ENCODE measurements at places on chromosomes 3 and 15.

- DNase-seq, result no peak
These were observed 6.7 kb upstream of the ISLR2 start for GRCh38 chr15:74123658-74124057.

GRCh38 chr3:38576526-38577370, 72.7 kb downstream of the SCN5A start:
- no peak for DNase-seq

- no peak for DNase-seq
These were observed 103.6 kb downstream of the ALDH1A2 start for GRCh38 chr15:57961919-57962318.

DNA sequence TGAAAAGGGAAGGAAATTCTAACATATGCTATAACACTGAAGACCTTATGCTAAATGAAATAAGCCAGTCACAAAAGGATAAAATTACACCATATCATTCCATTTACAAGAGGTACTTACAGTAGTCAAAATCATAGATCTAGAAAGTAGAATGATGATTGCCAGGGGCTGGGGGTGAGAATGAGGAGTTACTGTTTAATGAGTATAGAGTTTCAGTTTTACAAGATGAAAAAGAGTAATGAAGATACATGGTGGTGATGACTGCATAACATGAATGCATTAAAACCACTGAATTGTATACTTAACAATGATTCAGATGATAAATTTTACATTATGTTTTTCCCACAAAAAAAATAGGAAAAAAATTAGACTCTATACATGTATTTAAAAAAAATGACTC, 152.6 kb downstream of the SCAPER start:
- no peak for DNase-seq

- DNase-seq, result peak; percentile 56
These were observed 6.3 kb downstream of the GORASP1 start for GRCh38 chr3:39101022-39101689.

- DNase-seq, result no peak
These were observed 24.1 kb downstream of the PDE8A start for GRCh38 chr15:85005746-85006145.

DNA sequence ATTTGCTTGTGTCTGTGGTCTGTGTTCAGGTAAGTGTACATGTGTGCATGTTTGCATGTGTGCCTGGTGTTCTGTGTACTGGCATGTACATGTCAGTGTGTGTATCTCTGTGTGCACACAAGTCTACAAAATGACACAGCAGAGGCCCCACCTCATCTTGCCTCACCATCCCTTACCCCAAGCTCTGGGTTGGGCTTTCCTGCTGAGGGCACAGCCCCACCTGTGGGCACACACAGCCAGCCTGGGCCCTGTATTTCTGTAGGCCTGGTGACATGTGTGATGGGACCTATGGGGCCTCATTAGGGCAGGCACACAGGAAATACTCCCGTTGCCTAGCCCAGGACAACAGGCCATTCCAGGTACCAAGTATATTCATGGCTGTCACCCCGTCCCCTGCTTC, 13.5 kb downstream of the VIPR1 start:
- DNase-seq, result no peak

GRCh38 chr15:82810890-82811426, 1.5 kb downstream of the WHAMM start:
- DNase-seq, result peak; percentile 72

DNA sequence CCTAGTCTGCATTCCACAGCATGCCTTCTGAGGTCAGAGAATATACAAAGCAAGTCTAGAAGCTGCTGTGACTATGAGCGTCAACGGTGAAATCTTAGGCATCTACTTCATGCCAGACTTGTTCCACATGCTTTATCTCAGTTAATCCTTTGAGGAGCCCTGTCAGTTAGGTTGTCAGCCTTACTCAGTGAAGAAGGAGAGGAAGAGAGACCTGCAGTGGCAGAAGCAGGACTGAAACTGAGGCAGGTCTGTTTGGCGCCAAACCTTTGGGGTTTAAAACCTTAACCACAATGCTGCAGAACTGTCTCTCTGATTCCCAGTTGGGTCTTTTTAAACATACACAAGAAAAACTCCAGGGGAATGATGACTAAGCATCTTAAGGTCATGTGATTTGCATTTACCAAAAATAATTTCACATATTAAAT, 139.0 kb upstream of the LIPC start:
- no peak for DNase-seq

GRCh38 chr15:73599934-73600333, 33.3 kb downstream of the NPTN start:
- no peak for DNase-seq

GRCh38 chr3:57007521-57008460, 52.7 kb upstream of the SPATA12 start:
- DNase-seq, result no peak

GRCh38 chr3:94643400-94643799, 580.5 kb downstream of the NSUN3 start:
- DNase-seq, result no peak

DNA sequence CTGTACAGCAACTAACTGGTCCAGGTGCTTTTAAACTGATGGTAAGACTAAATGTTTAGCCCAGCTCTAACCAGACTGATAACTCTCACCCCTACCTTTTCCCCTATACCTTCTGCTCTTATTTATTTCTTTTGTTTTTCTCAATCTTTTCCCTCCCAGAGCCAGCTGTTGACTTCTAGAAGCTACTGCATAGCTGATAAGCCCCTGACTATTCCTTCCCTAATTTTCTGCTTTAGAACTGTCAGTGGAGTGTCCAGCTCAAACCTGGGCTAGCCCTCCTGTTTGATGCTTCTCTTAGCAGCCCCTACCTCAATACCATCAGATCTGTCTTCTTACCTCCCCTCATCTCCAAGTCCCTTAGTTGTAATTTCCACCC, 20.6 kb downstream of the SLC35G2 start:
- no peak for DNase-seq

DNA sequence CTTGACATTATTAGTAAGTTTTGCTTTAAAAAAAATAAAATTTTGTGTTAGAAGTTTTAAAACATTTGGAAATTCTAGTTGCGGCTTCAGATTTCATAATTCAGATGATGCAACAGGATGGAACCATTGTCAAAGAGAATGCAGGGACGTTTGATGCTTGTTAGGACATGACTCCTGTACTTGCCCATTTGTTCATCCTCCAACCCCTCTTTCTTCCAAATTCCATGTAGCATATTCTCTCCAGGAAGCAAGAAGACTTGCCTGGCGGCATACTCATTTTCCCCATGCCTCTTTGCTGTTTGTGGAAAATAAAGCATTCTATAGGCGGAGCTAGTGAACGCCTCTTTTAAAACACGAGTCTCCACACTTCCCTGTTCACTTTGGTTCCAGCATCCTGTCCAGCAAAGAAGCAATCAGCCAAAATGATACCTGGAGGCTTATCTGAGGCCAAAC, at the start of gene CSTA:
CSTA (plus strand) TSS at position 378 of the 453 bp plus-strand sequence; CDS start at position 423, 45 bp downstream.
- DNase-seq, result no peak

- no peak for DNase-seq
These were observed 567.8 kb downstream of the ZPLD1 start for GRCh38 chr3:103002425-103003176.

DNA sequence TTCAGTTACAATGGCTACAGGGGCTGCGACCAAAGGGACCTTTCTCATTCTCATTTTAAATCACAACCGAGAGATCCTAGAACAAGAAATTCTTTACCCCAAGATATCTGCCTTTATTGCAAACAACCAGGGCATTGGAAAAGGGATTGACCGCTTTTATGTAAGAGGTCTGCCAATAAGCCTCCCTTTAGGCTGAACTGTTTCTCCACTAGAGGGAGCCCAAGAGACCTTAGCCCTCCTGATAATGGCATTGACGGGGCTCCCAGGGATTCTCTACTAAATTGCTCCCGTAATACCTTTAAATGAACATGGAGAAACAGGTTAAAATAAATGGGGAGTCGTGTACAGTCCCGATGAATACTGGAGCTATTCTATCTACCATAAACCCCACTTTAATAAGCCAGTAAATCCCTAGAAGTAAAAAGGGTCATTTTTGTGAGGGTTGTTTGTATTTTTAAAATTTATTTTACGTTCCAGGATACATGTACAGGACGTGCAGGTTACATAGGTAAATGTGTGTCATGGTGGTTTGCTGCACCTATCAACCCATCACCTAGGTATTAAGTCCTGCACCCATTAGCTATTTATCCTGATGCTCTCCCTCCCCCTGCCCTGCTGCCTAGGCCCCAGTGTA, 7.5 kb upstream of the IGSF10 start:
- no peak for DNase-seq

DNA sequence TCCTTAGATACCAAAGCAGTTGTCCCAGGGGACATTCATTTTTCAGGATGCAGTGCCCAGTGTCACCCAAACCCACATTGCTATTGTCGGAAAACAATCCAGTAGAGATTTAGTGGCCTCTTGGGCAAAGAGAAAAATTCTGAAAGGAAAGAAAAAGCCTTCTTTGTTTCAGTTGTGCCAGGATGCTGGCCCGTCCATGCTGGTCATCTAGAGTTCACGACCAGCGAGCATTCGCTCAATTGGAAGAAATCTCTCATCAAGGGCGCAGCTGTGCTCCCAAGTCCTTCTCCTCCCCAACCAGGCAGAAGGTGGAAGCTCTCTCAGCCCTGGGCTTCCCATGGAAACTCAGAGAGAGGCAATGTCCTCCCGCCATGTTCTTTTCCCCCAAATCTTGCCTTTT, 123.7 kb downstream of the MTHFS start:
- DNase-seq, result no peak

DNA sequence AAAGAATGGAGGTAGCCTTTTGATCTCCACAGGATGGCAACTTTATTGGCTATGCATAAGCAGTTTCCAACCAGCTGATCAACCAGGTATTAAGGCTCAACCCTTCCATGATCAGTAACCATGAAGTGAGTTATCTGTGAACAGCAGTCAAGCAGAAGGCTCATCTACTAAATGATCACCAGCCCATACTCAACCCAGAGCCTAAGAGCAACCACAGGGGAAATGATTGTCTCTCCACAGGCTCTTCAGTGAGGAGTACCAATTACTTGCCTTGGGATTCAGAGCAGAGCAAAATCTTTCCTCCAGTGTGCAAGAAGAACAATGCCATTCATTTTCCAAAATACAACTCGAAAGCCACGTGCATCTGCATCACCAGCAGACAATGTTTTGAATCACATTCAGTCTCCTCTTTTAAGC, 754.8 kb downstream of the ROBO1 start:
- no peak for DNase-seq

DNA sequence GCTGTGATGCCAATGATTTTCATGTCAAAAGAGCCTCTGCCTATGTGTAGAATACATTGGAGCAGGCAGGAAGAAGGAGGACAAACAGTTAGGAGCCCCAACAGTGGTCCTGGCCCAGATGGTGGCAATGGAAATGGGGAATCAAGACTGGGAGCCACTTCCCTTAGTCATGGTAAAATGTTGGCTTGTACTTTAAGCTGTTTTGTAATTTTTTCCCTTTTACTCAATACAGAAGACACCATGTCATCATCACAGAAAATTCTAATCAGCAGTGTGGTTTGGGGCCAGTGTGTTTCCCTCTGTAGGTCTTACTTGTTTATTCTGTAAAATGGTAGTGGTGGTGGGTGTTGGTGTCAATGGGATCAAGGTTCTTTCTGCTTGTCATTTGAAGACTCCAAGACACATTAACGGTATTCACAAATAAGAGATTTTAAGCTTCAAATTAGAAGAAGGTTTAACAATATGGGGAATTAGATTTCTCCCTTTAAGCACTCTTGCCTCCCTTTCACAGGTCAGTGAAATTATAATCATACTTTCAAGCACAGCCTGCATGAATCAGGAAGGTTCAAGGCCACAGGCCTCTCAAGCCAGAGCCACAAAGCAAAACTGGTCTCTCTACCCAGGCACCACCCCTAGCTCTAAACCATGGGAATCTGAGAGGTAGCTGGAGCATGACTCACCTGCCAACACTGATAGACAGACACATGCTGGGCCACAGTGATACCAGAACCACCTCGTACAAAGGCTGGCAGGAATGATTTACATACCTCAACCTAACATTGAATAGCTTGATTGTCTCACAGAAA, 24.9 kb downstream of the SIAH2 start:
- DNase-seq, result no peak

DNA sequence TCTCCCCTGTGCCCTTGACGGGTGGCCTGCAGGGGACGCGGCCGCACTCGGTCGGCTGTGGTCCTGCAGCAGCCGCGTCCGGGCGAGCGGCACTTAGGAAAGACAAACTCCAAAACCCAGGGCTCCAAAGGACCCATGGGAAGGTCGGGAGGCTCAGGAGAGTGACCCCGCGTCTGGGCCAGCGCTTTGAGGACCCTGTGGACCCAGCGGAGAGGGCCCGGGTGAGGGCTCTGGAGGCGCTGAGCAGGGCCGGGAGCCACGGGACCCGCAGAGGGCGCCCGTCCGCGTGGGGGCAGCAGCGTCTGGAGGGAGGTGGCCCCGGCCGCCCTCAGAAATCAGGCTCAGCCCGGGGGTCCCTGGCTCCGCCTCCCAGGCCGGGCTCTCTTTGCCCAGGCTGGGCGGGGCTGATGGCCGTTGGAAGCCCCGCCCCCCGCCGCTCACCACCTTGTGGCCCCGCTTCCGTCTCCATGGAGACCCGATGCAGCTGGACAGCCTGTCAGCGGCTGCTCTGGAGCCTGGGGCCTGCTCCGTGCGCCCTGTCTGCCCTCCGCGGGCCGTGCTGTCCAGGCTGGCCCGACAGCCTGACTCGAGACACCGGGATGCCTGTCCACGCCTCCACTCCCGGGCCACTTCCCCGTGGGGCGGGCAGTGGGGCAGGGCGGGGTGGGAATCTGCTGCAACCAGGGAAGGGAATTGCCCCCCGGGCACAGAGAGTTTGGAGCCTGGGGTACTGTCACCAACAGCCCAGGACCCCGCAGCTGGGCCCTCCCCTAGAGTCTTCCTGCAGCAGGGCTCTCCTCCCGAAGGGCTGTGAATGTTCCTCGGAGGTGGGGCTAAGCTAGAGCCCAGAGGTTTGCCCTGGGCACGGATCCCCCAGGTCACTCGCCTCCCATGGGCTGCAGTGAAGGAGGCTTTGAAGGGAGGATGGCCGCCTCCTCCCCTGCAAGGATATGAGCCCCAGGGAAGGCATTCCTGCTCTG, 34.8 kb upstream of the RPL32 start:
- DNase-seq, result no peak

DNA sequence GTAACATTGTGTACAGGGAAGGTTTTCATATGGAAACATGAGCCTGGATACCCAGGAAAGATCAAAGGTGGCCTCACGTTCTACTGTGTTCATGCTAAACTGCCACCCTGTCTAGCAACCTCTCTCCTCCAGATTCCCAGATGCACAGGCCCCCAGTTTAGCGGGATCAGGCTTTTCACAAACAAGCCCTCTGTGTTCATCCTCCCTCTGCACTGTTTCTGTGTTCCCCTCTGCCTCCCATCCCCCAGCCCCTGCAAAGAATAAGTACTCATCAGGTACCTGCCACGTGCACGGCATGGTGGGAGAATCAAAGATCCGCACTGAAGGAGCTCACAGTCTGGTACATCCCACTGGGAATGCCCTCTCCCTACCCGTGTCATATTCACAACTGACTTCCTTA, 46.1 kb downstream of the TMEM266 start:
- no peak for DNase-seq

DNA sequence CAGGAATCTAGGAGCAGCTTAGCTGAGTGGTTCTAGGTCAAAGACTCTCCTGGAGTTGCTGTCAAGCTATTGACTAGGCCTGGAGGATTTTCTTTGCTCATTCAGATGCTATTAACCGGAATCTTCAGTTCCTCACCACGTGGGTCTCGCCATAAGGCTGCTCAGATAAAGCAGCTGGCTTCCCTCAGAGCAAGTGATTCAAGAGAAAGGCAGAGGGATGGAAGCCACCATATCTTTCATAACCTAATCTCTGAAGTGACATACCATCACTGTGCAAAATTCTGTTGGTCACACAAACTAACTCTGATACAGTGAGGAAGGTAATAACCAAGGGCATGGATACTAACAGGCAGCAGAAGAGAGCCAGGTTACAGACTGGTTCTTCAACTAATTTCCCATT, 72.7 kb upstream of the FLNB start:
- DNase-seq, result no peak

GRCh38 chr3:113228498-113229286, 17.3 kb downstream of the BOC start:
- no peak for DNase-seq

Measured in natural killer cell treated with Interleukin-12 subunit alpha and Interleukin-12 subunit beta and Interleukin-15 and Interleukin-18, amount 100 ng/mL, for 72 hours (primary cell).